Suppressor macrophage treated with lipopolysaccharide for 1 hour (primary cell): ENCODE measurements at places on chromosomes 11 and 22.

DNA sequence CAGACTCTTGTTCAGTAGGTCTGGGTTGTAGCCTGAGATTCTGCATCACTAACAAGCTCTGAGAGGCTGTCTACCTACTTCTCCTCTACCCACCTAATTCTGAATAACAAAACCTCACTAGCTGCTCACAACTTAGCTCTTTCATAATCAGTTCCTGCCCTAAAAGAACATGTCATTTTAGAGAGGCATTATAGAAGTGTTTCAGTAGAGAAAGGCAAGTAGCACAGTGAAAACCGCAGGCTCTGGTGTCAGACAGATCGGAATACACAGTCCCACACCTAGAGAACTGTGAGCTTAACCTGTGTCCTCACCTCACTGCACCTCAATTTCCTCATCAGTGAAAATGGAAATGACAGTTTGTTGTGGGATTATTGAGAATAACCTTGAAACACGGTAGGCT is 1337.6 kb upstream of the TENM4 start:
- no peak for DNase-seq

GRCh38 chr11:117199053-117199915 is at the start of gene TAGLN:
TSS of gene TAGLN (plus strand) at chr11:117199370. CDS start at chr11:117203014, 3,644 bp downstream.
- no peak for DNase-seq

DNA sequence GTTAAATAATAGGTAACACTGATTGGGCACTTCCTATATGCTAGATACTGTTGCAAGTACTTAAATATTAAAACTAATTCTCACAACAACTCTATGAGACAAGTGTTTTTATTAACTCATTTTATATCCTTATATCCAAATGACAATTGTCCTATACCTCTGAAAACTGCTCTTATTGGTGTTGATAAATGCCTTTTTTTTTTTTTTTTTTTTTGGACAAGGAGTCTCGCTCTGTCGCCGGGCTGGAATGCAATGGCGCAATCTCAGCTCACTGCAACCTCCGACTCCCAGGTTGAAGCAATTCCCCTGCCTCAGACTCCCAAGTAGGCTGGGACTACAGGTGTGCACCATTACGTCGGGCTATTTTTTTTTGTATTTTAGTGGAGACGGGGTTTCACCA is 41.6 kb downstream of the MRTFA start:
- no peak for DNase-seq

GRCh38 chr11:119359365-119360214 is 13.1 kb upstream of the MFRP start:
- peak; percentile 71 for DNase-seq

DNA sequence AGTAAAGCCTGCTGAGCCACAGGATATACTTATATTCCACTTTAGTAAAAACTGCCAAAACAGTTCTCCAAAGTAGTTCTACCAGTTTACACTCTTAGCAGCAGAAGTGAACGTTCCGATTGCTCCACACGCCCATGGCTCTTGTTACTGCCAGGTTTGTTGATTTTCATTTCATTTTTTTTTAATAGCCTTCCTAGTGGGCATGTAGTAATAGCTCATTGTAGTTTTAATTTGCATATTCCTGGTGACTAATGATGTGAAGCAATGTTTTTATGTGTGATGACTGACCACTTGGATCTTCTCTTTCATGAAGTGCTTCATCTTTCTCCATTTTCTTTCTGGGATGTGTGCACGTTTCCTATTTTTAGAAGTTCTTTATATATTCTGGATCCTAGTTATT is 4.8 kb upstream of the C11orf97 start:
- DNase-seq: peak; percentile 64

- DNase-seq: no peak
Measured at GRCh38 chr22:47164514-47165337, 402.3 kb downstream of the TBC1D22A start.

DNA sequence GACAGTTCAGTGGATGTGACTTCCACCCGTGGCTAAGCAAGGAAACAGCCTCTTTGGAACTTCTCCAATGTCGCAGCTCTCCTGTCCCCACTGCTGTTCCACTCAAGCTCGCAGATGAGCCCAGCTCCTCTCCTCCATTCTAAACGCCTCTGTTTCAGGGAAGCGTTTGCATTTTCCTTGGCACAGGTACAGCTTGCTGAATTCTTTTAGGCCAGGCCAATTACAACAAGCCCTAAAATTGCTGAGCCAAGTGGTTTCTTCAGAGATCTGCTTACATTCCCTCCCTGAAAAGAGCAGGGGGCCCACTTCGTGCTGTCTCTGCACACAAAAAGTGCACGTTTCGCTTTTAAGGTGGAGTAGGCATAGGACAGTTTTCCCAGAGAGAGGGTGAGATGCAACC is 91.5 kb upstream of the BLID start:
- DNase-seq: no peak

DNA sequence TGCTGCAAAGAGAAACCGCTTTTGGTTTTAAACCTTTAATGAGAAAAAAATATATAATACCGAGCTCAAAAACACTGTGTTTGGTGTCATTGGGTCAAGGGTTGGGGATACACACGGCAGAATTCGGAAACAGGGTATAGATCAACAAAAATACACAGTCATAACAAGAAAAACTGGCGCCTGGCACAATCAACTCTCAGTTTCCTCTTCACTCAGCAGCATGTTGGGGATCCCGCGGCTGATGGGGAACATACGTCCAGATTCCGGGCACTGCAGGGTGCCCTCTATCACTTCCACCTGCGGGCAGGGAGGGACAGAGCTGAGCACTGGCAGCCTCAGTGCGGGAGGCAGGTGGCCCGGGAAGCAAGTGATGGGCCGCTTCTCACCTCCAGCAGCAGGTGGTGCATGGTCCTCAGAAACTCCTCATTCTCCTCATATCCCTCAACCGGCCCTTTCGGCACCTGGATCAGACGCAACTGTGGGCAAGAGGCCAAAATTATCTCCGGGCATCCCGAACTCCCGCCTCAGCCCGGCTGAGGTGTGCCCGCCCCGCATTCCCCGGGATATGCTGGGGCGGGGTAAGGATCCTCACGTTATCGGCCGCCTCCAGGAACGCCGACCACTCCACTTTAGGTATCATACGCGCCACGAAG is 561 bp downstream of the TRMT112 start:
- no peak for DNase-seq

GRCh38 chr11:17979770-17980371 is 33.0 kb downstream of the SERGEF start:
- DNase-seq: peak; percentile 47

DNA sequence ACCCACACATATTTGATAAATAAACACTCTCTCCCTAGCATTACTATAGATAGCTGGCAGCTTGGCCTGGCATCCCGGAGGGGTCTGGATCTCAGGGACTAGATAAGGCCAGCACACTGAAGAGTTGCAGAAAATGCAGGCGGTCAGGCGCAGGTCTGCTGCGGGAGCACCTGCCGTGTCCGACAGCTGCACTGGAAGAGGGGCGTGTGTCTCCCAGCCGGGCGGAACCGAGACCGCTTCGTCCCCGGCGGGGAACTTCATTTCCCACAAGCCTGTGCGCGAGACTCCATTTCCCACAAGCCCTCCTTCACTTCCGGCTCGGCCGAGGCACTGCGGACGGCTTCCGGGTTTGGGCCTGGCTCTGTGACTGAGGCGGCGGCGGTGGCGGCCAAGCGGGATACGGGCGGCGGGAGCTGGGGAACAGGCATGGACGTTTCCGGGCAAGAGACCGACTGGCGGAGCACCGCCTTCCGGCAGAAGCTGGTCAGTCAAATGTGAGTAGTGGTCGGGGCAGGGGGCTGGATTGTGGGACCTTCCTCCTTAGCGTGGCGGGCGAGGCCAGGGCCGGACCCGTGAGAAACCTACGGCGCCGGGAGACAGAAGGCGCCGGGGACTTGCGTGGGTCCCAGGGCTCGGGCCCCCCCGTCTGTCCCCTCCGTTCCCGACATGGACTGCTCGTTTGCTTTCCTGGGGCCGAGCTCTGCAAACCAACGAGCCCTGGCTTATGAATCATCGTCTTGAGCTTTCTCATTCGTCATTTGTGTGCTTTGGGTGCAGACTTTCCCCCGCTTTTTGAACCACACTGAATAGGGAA is at the start of gene MED15:
TSS of gene MED15 (plus strand) at position 358 of the 814 bp plus-strand sequence. CDS start at position 427, 69 bp downstream.
- DNase-seq: peak; percentile 95

DNA sequence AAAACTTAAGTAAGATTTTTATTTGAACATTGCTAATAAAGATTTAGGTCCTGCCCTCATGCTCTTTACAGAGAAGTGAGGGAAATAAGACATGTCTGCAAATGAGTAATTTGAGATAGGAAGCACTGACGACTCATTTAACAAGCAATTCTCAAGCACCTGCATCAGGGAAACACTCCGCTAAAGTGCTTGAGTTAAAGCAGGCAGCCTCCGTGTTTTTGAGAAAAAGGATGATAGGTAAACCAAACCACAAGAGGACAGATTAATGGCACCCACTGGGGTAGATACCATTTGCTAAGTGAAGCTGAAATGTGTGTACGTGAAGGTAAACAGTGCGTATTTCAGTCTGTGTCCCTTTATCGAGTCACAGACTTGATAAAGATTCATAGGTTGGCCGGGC is 184.6 kb upstream of the CARD18 start:
- no peak for DNase-seq

GRCh38 chr11:47977623-47978022 is 2.7 kb upstream of the PTPRJ start:
- DNase-seq: no peak

GRCh38 chr11:124961972-124962609 is 8.1 kb downstream of the CCDC15 start:
- peak; percentile 84 for DNase-seq

DNA sequence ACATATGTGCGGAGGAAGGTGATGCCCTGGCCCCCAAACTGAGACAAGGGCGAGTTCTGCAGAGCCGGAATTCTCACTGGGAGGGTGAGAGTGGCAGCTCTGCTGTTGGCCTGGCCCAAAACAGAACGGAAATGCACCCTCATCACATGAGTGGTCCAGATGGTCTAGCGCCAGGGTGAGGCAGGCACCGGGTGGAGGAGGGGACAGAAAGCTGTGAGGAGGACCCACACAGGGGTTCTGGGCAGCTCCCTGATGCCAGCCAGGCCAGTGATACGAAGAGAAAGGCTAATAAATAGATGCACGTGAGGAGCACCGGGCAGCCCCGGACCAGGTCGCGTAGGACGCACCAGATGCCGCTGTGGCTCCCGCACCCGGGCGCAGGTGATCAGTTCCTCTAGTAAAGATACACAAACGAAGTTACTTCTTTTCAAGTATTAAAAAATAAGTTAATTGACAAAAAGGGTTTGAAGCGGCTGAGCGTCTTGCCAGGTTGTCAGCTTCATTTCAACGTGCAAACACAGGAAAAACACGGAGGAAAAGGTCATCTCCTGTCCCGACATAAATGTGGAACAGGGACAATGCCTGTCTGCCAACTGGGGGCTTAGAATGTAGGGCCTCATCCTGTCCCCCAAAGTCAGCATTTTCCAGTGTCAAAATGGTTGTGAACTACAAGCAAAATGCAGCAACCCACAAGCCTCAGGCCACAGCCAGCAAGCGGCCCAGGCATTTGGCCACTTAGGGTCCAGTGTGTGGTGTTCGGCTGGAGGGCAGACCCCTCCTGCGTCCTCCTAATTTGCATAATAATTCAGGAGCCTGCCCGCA is 15.3 kb upstream of the BID start:
- DNase-seq: no peak

GRCh38 chr11:128695539-128696221 is 1.8 kb downstream of the FLI1 start:
- peak; percentile 87 for DNase-seq

DNA sequence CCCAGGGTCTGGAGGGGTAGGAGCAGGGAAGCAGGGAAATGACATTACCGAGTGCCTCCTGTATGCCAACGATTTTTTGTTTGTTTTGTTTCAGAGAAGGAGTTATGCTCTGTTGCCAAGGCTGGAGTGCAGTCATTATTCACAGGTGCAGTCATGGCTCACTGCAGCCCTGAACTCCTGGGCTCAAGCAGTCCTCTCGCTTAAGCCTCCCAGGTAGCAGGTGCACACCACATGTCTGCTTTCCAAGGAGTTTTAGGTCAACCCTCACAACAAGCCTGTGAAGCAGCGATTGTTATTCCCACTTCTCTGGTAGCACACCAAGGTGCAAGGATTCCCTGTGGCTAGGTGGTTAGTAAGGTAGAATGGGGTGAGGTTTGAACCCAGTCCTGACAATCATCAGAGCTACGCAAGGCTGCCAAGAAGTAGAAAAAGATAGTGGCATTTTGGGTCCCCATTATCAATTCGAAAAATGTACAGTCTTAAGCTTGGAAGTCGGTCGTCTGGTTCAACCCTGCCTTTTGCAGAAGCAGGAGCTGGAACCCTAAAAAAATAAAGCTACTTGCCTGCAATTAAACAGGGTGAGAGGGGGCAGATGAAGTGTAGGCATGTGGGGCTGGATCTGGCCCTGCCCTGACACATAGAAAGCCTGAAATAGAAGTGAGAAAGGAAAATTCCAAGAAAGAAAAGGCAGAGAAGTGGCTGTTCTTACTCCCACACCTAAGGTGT is 9.1 kb downstream of the UCP3 start:
- DNase-seq: no peak

DNA sequence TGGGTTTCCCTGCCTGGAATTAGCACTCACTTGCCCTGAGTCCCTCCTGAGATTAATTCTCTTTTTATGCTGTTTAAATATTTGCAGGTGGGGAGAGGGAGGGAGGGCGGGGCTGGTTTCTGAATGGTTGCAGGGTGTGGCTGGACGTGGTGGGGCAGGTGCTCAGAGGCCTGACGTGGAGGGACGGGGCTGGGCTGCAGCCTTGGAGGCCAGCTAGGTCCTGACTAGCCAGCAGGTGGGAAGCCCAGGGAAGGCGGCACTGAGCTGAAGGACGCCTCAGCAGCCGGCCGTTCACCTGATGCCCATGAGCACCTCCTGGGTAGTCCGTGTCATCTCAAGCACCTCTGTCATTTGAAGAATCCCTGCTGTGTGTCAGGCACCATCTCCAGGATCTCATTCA is 21.3 kb downstream of the SGSM1 start:
- no peak for DNase-seq

GRCh38 chr11:1825785-1826451 is 8.9 kb upstream of the SYT8 start:
- DNase-seq: no peak

GRCh38 chr11:111729071-111729830 is 36.9 kb downstream of the PPP2R1B start:
- DNase-seq: no peak

DNA sequence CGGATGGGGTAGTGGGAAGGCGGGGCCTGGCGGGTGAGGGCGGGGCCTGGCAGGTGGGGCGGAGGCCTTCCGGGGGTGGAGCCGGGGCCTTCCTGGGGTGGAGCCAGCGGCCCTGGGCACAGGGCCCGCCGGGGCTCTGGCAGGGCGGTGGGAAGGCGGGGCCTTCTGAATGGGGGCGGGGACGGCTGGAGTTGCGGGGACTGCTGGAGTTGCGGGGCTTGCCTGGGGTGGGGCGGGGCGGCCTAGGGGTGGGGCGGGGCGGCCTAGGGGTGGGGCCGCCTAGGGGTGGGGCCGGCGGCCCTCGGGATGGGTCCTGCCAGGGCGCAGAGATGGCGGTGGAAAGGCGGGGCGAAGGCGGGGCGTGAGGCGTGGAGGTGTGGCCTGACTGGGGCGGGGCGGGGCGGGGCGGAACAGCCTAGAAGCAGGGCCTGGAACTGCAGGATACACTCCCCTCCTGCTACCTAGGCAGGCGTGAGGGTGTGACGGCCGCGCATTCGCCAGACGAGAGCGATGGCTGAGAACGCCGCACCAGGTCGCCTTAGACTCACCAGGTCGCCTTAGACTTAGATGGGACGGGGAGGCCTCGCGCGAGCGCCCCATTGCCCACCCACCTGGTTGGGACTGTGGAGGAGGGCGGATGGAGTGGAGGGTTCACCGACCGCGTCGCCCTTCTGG is 19.3 kb downstream of the RRP7A start:
- peak; percentile 79 for DNase-seq
